AG09309 (cell line): ENCODE measurements at places on chromosomes 5 and 9.

DNA sequence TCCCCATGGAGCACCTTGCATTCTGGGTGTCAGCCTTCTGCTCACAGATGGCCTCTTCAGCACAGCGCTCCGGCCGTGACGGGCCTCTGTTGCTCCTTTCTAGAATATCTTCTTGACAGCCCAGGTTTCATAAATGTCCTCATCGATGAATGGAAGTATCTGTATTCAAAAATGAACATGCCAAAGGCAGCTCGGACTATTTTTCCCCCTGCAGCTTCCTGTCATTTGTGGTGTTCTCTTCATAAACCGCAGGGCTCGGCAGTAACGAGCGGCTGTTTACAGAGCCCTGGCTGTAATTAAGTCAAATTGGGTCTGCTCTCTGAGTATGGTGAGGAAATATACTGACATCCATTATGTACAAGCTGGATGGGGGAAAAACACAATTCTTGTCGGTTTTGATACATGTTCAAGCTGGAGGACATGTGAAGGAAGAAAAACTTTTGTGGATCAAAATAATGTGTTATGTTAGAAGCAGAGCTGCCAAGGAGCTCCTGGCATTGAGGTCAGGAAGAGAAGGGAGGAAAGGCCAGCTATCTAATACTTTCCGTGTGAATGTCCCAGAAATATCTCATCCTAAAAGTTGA lies 154.1 kb upstream of the CD180 start:
- no peak for DNase-seq

DNA sequence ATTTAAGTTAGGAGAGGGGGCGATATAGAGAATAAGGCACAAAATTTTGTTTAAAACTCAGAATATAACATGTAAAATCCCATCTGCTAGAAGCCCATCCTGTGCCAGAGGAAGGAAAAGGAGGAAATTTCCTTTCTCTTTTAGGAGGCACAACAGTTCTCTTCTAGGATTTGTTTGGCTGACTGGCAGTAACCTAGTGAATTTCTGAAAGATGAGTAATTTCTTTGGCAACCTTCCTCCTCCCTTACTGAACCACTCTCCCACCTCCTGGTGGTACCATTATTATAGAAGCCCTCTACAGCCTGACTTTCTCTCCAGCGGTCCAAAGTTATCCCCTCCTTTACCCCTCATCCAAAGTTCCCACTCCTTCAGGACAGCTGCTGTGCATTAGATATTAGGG lies 18.3 kb downstream of the MOCS2 start:
- no peak for DNase-seq

DNA sequence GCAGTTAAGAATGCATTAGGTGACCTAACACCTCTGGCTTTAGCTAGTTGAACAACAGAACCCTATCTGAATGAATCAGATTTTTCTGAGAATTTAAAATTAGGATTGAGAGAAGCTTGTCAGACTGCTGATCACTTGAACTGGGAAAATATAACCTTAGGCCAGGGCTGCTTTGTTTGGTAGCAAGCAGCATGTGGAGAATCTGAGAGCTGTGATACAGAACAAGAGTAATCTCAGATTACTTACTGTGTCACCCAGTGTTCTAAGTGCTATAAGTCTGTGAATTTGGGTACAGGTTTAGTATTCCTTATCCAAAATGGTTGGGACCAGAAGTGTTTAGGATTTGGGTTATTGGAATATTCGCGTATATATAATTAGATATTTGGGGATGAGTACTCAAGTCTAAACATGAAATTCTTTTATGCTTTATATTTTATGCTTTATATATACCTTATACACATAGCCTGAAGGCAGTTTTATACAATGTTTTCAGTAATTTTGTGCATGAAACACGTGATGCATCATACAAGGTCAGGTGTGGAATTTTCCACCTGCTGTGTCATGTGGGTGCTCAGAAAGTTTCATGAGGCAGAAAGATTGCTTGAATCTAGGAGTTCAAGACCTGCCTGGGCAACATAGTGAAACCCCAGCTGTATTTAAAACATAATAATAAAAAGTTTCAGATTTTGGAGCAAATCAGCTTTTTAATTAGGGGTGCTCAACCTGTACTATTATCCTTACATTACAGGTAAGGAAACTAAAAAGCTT lies 8.3 kb upstream of the CHD1 start:
- DNase-seq, result no peak

DNA sequence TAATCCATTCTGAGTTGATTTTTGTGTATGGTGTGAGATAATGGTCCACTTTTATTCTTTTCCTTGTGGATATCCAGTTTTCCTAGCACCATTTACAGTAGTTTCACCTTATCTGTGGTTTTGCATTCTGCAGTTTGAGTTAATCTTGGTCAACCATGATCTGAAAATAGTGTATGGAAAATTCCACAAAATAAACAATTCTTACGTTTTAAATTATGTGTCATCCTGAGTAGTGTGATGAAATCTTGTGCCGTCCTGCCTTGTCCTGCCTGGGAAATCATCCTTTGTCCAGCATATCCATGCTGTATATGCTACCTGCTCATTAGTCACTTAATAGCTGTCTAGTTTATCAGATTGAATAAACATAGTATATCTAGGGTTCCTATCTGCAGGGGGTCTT lies 42.1 kb downstream of the CDC42SE2 start:
- no peak for DNase-seq

GRCh38 chr9:27065288-27065687 lies 43.7 kb upstream of the TEK start:
- DNase-seq, result no peak

DNA sequence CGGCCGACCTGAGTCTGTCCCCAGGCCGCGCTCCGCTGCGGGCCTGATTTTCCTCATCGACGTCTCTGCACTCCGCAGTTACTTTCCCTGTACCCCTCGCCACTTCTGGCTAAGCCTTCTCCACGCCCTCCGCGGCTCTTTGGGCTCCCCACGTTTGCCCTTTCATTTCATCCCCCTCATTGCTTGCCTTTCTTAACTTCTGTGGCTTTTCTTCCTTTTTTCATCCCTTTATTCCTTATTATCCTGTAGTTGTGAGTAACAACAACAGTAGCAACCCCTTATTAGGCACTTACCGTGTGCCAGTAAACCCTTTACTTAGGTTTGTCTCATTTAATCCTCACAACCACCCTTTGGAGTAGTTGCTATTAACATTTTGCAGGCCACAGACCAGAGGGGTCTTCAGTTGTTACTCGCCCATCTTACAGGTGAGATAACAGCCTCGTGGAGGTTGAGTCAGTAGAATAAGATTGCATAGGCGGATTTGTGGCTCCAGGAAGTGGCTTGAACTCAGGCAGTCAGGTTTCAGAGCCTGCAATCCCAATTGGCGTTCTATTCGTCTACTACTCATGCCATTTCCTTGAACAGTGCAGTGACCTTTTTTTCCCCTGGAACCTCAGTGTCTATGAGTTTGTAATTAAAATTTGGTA lies 724 bp downstream of the TCERG1 start:
- peak; percentile 20 for DNase-seq

- no peak for DNase-seq
These were observed 56.2 kb upstream of the PSD2 start for GRCh38 chr5:139739150-139739974.

- DNase-seq, result peak; percentile 67
These were observed 146.5 kb downstream of the PPP2R2B start for GRCh38 chr5:146731909-146732659.

DNA sequence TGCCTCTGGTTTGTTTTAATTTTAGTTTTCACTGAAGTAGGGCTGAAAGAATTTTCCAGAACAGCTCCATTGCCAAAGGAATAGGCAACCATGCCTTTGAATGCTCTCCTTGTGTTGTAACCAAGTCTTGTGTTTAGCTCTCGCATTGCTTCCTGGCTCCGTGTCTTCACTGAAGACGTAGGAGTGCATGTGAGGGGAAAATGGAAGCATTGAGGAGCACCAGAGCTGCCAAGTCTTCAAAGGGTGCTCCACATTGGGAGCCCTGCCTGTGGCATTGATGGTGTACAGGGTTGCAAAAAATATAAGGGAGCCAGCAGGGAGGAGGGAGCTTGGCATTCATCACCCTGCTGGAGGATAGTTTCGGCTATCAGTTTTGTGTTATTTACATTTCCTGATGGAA lies 86.6 kb downstream of the NTRK2 start:
- no peak for DNase-seq

GRCh38 chr5:140023611-140024191 lies 19.4 kb downstream of the NRG2 start:
- DNase-seq, result no peak

DNA sequence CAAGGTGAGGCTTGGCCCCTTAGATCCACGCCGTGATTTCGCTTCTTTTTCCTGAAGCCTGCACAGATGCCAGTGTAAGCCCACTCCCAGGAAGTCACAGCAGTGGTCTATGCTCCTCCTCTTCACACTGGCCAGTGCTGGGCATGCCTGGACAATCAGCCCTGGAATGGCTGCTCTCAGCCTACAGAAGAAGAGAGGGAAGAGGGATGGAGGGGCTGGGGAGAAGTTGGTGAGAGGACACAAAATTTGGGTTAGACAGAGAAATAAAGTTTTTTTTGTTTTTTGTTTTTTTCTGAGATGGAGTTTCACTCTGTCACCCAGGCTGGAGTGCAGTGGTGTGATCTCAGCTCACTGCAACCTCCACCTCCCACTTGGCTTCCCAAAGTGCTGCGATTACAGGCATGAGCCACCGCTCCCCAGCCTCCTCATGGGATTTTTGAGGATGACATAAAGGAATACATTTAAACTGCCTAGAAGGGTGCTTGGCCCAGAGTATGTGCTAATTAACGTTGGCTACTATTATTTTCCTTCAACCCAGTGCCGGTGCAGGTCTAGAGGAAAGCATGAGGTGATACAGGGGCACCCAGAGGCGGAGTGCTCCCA lies 830 bp downstream of the S100Z start:
- DNase-seq, result no peak

DNA sequence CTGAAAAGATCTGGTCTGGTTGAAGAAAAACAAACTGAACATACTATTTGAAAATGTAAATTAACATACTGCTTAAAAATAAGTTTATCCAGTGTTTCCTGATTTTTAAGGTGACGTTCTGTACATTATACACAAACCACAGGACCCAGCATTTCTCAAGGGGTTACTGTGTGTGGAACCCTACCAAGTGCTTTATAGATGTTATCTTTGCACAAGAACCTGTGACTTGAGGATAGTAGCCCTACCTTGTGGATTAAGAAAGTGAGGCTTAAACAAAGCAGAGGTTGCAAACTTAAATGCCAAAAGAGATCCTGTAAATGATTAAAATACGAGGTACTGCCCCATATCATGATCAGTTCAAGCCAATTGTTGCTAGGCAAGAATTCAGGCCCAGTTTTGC lies 4.7 kb downstream of the KLF9 start:
- no peak for DNase-seq

GRCh38 chr5:157983906-157984551 lies 125.1 kb upstream of the CLINT1 start:
- DNase-seq, result no peak

GRCh38 chr5:12175914-12176585 lies 271.8 kb upstream of the CTNND2 start:
- no peak for DNase-seq

- DNase-seq, result no peak
These were observed 731.3 kb downstream of the DTWD2 start for GRCh38 chr5:118257066-118257465.

- no peak for DNase-seq
These were observed 22.3 kb downstream of the PJA2 start for GRCh38 chr5:109387408-109387974.

DNA sequence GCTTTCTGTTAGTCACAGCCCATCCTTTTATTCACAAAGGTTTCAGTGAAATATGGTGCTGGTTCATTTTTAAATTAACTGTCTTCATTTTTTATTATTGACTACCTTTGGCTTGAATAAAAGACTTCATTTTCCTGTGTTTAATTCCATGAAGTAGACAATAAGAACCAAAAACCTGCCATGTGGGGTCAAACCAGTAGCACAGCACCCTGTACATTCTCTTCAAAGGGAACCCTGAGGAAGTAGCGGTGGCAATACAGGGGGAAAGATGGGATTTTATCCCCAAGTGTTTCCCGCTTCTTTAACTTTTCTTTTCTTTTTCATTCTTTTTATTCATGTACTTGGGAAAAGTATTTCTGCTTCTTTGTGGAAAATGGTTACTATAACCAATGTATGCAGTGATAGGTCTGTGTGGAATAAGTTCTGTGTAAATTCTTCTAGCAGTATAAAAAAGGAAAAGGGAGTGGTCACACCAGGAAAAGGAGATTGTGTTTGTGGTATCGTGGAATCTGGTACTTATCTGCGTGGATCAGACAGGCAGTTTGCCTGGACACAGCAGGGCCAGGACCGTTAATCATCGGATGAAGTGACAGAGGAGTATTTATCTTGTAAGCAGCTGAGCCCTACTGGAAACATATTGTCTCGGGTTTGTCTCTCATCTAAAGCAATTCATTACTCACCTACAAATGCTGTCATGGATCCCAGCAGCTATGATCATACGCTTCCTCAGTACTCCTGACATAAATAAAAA lies 94.2 kb downstream of the PPIC start:
- DNase-seq, result no peak

DNA sequence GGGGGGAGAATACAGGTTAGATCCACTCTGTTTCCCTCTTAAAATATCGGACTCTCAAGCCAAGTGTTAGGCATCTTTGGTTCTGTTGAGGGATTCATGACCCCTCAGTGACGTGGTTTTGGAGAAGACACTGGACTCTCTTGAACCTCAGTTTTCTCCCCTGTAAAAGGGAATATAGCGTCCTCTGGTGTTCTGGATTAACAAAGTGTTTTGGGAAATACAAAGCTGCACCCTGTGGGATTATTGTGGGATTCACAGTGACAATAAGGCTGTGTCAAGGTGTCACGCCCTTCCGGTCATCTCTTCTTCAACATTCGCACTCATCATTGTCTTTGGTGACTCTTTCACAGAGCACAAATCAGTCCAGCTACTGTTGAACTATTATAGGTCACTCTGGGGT lies 139.0 kb downstream of the IRX1 start:
- no peak for DNase-seq

DNA sequence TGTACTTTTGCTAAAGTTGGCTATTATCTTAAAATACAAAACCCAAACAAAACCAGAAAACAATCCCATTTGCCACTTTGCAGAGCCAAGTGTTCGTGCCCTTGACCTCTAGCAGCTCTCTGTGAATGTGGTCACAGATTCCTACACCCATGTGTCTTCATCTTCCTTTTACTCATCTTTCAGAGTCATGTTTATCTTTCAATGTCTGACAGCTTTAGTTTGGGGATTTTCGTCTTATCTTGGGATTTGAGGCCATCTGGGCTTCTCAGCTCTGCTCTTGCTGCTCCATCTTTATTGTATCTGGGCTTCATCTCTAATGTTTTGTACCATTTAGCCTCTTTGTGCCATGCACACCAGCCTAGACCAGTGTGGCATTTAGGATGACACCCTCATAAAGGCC lies 81.0 kb downstream of the DAPK1 start:
- DNase-seq, result no peak

DNA sequence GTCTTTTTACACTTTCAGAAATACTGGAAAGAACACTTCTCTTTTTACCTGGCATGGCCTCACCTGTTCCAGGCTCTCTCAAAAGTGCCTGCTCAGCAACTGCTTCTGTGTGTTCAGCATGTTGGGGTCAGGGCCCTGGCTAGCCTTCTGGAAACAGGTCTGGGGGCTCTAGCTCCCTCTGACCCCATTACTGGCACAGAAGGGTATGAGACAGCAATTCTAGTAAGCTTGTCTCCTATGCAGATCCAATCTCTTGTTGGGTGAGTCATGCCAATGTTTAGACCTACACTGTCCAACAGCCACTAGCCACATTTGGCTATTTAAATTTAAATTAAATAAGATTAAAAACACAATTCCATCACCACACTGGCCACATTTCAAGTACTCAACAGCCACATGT lies 80.8 kb downstream of the MAPKAP1 start:
- no peak for DNase-seq
